ENCODE measurements at places on chromosomes 12 and 14.

- no peak for DNase-seq
These were observed 30.4 kb upstream of the BCAT1 start for GRCh38 chr12:24979329-24979728.

- no peak for DNase-seq
These were observed 3.2 kb upstream of the MGST1 start for GRCh38 chr12:16344269-16344668.

DNA sequence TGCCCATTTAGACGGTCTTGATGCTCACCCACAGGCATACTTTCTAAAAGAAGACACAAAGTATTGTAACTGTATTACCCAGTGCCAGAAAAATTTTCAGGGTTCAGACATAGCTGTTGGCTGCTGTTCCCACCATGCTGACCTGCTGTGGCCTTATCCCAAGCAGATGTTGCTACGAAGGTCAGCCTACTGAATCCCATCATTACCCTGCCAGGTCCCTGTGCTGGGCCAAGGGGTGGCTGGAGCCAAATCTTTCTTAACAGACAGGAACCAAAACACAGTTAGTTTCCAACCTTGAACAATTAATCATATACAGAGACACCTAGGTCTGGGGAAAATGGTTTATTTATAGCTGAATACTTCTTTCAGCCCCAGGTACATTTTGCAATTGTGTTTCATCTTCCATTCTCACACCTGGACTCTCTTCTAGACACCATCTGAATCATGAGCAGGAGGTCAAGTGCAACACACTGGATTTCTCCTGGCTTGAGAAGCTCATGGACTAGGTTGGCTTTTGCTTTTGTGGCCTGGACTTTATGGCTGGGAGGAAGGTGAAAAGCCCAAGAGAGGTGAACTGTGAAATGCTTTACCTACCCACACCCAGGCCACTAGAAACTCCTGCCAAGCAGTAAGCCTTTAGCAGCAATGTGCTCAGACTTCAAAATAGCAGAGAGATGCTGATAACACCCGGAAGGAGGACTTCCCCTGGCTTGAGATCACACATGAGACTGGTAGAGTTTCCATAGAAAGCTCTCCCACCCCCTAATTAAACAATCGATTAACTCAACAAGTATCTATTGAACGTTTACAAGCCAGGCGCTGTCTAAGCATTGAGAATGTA, 150.1 kb downstream of the SUDS3 start:
- DNase-seq = no peak

DNA sequence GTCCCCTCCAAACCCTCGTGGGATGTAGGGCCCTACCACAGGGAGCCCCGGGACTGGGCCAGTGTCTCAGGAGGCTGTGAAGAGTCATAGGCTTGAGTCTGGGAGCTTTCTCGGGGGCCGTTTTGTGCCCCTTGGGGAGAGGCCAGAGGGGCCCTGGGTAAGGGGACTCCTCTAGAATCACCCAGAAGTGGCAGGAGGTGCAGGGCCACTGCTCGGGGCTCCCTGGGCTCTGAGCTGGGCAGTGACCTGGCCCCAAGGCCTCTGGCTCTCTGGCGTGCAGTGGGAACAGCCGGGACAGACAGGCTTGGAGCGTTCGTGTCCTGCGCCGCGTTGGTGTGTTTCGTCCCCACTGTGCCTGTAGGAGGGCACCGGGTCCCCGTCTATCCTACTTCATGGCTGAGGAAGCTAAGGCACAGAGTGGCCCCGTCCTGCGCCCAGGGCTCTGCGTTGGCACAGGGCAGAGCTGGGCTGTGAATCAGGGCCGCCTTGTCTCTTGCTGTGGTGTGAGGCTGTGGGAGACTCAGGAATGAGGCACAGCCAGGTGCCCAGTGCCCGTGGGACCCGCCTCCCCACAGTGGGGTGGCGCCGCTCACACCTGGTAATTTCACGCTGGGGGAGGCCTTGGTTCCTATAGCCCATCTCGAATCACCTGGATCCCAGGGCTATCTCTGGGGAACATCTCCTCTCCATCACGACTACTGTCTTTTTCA, 23.8 kb upstream of the KIF26A start:
- no peak for DNase-seq

GRCh38 chr12:120438495-120439198, 734 bp downstream of the COX6A1 start:
- DNase-seq = no peak

DNA sequence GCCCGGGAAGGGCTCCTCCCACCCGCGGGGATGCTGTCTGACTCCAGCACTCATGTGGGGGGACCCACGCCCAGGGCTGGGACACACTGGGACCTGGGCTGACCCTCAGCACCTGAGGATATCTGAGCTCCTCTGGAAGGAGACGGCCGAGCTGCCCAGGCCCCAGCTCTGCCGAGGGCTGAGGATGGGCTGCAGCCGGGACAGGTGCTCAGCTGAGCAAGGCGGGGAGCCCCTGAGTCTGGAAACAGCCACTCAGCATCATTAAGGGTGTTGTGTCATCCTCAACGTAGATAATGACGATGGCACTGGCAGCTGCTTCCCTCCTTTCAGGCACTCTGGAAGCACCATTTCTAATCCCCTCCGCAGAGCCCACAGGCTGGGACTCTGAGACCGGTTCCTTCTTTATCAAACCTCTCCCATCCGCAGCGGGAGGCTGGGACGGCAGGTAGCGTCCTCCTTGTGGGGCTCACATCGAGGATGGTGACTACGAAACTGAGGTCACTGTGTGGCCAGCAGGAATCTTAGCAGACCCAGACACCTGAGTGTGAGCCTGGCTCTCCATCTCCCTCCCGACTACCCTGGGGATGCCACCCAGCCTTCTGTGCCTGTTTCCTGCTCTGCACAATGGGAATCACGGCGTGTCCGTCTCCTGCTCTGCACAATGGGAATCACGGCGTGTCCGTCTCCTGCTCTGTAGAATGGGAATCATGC, 26.7 kb upstream of the SFSWAP start:
- no peak for DNase-seq

GRCh38 chr12:99911967-99912366, 72.8 kb downstream of the ANKS1B start:
- DNase-seq = no peak

GRCh38 chr12:11509326-11509725, 114.0 kb upstream of the PRB2 start:
- DNase-seq = no peak

DNA sequence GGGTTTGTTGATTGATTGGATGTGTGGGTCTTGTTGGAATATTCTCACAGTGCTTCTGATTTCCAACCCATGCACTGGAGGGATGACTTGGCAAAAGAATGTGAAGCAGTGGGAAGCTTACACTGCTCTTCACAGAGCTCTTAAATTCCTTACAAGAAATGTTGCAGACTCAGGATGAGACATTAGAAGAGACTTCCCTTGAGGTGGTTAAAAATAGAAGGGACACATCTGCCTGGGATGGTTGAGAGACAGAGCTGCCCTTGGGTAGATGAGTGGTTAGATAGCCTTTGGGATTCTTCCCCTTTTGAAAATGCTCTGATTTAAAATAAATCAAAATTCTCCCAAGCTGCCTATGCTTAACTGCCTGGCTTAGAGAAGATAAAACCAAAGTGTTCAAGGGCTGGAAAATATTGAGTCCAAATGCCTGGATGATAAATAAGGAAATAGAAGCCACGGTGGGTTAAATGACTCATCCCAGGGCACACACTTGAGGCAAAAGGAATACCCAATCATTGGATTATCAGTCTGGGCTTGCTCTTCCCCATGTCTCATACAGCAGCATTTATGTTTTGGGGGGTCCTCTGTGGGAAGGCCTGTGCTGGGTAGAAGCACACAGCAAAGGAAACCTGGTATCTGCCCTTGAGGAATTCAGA, 264.3 kb downstream of the AKAP6 start:
- no peak for DNase-seq

DNA sequence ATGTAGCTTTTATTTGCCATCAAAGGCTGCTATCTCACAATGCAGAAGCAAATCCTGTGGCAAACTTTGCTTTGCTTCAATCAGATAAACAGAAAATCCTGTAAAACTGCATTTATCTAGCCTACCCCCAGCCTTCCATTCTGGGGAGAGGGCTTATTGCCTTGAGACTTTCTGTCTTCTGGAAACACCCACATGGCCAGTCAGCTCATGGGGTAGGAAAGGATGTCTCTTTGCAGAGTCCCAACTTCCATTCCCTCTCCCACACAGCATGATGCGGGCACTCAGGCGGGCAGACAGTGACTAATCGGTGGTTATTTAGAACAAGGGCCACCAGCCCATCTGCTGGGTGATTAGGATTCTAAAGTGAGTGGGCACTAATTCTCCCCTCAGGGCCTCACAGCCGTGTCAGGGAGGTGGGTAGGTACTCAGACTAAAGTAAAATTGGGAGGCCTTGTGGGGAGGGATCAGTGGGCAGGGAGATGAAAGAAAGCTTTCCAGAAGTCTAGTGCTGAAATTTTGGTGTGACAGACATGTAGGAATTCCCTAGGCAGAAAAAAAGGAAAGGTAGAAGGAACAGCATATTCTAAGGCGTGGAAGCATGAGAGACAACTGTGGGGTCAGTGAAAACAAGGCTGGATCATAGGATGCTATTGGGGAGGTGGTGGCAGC, 720.5 kb downstream of the VRK1 start:
- no peak for DNase-seq

DNA sequence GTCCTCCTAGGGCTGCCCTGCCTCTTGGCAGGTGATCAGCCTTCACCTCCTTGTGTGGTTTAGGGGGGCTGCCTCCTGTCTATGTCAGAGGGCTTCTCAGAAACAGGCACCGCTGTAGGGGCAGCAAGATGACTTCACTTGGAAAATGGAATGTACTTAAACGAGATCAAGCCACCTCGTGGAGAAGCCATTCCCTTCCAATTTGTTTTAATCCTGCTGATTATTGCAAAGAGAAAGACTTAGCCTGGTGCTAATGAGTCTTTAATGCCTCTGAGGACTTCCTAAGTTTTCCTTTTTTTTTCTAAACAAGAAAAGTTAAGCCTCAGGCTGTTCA, 62.3 kb upstream of the RFLNA start:
- no peak for DNase-seq

DNA sequence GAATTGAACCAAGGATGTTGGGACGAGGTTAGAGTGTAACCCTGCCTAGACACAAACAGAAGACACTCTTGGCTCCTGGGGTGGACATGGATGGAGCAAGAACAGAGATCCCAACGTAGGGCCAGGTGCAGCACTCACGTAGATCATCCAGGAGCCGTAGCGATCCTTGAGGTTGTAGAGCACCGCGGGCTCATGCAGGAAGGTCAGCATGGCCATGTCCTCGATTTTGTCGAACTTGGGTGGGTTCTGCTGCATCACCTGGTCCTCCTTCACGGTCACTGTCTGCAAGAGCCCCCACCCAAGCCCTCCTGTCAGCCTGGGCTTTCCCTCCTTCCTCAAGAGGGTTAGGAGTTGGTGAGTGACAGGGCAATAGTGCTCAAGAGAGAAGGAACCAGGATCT, 2.5 kb downstream of the MYH7 start:
- no peak for DNase-seq

DNA sequence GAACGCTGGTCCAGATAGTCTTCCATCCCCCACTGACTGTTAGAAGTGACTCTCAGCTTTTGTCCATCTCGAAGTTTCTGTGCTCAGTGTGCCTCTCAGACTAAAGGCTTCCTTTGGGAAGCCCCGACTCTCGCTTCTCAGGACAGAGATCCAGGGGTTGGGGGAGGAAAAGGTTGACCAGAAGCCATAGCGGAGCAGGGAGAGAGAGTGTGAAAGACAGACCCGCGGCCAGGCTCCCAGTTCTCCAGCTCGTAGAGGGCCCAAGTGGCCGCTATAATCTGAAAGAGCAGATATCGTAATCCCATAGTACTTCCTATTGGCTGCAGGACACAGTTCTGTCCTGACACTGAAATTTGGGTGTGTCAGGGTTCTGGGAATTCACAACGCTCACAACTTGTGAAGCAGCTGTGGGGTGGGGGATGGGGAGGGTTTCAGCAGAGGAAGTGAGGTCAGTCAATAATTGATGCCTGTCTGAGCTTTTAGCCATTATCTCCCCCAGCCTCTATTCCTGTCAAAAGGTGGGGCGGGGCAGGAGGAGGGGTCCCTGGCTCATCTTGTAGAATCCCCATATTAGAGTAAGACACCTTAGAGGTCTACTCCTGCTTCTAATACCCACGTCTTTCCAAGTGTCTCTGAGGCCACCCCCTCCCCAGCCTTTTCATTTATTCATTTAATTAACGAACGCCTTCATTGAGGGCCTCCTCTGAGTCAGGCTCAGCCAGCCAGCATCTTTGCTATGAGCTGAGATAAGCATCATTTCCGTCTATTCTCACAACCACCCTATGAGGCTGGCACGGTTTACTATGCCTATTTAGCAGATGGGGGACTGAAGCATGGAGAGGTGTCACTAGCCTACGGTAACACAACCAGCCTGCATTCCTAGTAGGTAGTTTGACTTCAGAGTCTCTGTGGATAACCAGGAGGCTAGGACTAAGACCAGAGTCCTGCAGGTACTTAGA, 1.6 kb upstream of the ACVRL1 start:
- no peak for DNase-seq

GRCh38 chr14:53237488-53237887, 84.4 kb upstream of the DDHD1 start:
- no peak for DNase-seq

DNA sequence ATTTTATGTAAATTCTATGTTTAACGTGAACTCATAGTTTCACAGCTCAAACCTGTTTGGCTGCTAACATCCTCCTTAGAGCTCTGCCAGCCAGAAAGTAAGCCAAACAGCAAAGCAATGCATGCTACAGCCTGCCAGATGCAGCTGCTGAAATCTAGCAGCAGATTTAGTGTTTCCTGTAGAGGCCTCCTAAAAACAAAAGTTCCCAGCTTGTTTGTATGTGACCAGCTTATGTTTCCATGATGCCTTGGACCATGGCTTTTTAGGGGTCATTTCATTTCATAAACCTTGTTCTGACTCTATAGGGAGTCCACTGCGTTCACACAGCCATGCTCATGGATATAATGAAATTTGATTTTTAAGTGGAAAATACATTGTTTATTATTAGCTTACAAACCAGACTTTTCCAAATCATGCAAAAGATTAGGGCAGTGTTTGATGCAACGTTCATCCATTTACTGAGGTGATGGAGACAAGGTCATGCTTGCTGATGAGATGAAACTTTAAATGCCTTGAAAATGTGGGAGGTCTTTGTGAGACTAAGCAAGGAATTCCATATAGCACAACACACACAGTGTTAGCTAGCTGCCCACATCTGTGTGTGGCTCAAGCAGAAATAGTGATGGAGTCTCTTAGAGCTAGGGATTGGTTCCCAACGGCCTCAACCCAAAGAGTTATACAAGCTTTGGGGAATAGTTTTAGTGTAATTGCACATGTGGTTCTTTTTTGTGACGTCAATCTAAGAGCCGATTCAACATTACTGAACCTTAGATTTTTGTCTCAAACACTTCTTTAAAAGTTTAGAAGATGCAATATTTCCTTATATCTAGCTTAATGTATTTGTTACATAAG, 157.5 kb upstream of the LRIG3 start:
- DNase-seq = no peak

GRCh38 chr14:33943096-33943883, 7.6 kb downstream of the EGLN3 start:
- no peak for DNase-seq
